ENCODE measurements at places on chromosomes 6 and 20.

GRCh38 chr6:170371588-170371987 lies 65.0 kb downstream of the FAM120B start:
- no peak for DNase-seq

DNA sequence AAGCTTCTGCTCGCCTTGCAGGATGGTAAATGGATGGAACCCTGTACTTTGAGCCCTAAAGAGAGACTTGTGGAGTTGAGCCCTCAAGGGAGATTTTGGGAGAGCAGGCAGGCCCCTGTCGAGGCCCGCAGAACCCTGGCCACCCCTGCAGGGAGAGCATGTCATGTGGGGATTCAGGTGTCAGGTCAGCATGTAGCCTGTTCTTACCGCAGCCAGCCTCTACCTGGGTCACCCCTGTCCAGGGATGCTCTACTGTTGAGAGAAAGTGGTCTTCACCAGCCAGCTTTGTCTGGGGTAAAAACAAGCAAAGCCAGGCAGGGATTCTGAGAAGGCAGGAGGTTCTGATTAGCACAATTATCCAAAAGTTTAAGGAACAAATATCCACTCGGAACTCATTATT lies 55.6 kb upstream of the PROKR2 start:
- no peak for DNase-seq

- DNase-seq, result no peak
Measured at GRCh38 chr6:17120019-17120418, 18.2 kb downstream of the STMND1 start.

DNA sequence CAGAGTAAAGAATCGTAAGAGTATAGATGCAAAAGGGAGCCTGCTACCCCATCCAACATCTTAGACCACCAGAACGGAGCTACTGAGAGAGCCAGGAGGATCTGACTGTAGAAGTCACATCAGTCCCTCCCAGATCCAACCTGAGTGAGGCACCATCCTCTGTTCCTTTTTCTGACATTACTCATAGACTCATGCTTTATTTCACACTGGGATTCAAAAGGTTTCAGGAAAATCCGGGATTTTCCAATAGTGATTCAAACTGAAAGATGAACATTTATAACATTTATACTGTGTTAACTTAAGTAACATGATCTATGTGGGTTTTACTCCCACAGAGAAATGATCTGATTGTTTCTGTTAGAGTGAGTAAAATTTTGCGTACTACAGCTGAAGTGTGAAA lies 868.6 kb upstream of the GJE1 start:
- no peak for DNase-seq

DNA sequence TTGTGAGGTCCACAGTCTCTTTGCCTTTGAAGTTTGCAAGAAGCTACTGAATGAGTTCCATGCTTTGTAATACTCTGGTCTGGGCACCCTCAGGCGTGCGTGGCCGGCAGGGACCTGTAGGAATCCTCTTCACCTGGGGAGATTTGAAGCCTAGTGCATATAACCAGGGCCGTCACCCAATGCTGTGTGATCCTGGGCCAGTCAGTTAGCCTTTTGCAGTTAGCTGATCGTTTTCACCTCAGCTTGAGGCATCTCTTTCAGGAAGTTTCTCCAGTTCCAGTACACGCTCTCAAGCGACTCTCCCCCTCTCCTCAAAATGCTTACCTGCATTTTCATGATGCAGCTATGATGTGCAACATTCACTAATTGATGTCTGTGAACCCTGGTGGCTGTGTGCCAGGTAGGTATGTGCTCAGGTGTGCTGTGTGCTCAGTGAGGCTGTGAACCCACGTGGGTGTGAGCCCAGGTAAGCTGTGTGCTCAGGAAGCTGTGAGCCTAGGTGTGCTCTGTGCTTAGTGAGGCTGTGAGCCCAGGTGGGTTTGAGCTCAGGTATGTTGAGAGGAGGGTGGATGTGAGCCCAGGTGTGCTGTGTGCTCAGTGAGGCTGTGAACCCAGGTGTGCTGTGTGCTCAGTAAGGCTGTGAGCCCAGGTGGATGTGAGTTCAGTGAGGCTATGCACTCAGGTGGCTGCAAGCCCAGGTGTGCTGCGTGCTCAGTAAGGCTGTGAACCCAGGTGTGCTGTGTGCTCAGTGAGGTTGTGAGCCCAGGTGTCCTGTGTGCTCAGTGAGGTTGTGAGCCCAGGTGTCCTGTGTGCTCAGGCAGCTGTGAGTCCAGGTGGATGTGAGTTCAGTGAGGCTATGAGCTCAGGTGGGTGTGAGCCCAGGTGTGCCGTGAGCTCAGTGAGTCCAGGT lies 120.4 kb downstream of the PHACTR3 start:
- no peak for DNase-seq

GRCh38 chr6:125346201-125346925 lies 44.6 kb upstream of the HDDC2 start:
- no peak for DNase-seq
